ENCODE measurements at places on chromosomes 2 and 18. TPM values are rescaled to one million over a fixed set of nuclear protein-coding genes. Genes with fewer than 3 reads are reported as not detected.

DNA sequence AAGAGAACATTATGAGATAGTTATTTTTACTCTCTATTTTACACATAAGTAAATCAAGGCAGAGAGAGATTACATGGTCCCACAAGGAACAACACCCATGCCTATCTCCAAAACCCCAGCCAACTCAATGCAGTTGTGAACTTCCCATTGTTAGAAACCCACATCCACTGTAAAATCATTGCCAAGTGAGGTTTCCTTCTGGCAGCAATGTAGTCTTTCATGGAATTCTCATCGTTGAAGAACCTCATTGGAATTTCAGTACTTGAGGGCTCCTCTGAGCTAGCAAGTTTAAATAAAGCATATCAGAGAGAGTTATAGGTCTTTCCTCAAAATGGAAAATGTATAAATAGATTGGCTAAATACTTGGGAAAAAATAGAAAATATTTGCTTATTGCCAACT lies 105.2 kb downstream of the RAD51AP2 start:
- DNase-seq: no peak

GRCh38 chr2:222424729-222425671 lies 657 bp downstream of the SGPP2 start:
- peak; percentile 32 for DNase-seq

GRCh38 chr2:38092196-38092902 lies 16.4 kb upstream of the CYP1B1 start:
- peak; percentile 63 for DNase-seq

DNA sequence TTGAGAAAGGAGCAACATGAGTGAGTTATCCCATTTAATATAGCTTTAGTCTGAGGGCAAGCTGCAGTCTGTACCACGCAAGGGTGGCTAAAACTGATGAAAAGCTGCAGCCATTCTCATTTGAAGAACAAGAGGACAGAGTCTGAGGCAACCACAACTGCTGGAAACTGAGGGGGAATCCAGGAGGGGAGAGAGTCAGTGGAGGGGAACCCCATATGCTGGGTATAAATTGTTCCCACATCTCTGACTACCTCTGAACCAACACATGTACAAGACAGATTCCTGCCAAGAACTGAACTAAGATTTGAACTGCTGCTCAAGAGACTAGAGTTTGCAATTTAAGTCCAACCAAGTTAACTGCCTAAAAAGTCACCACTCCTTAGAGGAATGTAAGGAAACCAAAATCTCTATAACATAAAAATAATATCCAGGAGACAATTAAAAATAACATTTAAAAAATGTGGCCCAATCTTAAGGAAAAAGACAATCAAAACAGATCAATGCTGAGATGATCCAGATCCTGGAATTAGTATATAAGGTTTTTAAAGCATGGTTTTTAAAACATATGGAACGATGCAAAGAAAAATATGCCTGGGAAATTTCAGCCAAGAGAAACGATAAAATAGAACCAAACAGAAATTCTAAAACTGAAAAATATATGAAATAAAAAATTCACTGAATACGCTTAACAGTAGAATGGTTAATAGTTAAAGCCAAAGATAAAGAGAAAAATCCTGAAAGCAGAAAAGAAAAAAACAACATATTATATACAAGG lies 11.2 kb downstream of the CWC22 start:
- no peak for DNase-seq

DNA sequence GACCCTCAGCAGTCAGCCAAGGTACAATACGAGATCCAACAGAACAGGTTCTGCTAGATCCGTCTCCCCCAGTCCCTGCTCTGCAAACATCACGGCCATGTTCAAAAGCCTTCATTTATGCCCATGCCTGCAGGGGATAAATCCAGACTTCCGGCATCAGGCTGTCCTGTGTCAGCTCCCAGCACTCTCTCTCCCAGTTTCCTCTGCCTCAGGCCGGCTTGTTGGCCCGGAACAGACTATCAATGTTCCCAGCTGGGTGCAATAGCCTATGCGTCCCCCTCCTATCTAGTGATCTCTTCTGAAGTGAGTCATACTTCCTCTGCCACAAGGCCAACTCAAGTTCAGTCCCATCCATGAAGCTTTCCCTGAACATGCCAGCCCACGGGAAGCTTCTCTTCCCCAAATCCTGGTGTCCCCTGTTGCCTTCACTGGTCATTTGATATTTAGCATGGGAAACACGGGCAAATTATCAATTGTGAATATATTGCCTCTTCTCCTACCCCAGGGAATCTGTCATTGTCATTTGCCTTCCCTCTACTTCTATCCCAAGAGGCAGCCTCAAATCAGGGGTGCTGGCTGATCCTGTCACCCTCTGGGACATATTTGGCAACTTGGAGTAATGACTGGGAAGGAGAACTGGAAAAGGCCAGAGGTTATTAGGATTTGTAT lies 51.1 kb downstream of the CAPN13 start:
- peak; percentile 56 for DNase-seq

- DNase-seq: no peak
Observed at GRCh38 chr2:203934711-203935438, 1.7 kb upstream of the ICOS start.

GRCh38 chr2:179811042-179811441 lies 50.4 kb downstream of the ZNF385B start:
- no peak for DNase-seq

DNA sequence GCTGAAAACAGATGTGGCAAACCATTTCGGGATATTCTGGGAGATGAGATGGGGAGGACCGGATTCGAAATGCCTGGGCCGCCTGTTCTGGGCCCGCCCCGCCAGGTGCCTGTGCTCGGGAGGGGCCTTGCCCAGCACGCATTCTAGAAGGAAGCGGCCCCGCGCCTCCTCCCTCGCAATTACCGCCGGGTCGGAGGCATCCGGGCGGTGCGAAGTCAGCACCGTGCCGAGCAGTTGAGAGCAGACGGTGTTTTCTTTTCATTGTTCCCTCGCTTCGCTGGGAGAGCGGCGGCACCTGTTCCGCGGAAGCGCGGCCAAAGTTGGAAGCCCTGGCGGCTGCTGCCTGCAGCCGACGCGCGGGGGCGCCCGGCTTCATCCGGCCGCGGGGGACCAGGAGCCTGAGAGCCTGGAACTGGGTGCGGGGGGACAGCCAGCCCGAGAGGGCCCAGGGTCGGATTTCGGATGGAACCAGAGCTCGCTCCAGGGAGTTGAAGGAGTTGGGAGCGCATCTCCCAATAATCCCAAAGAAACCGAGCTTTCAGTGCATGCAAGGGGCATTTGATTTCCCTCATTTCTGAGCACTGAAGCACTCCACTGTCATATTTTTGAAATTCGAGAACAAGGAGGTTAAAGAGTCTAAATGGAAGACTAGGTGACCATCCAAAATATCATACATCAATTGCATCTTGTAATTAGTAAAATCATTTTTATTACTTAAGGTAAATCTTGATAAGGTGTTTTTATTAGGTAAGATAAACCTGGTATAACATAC lies 241.8 kb upstream of the RAB12 start:
- DNase-seq: peak; percentile 70

GRCh38 chr2:163626639-163627109 lies 109.1 kb downstream of the FIGN start:
- peak; percentile 44 for DNase-seq

DNA sequence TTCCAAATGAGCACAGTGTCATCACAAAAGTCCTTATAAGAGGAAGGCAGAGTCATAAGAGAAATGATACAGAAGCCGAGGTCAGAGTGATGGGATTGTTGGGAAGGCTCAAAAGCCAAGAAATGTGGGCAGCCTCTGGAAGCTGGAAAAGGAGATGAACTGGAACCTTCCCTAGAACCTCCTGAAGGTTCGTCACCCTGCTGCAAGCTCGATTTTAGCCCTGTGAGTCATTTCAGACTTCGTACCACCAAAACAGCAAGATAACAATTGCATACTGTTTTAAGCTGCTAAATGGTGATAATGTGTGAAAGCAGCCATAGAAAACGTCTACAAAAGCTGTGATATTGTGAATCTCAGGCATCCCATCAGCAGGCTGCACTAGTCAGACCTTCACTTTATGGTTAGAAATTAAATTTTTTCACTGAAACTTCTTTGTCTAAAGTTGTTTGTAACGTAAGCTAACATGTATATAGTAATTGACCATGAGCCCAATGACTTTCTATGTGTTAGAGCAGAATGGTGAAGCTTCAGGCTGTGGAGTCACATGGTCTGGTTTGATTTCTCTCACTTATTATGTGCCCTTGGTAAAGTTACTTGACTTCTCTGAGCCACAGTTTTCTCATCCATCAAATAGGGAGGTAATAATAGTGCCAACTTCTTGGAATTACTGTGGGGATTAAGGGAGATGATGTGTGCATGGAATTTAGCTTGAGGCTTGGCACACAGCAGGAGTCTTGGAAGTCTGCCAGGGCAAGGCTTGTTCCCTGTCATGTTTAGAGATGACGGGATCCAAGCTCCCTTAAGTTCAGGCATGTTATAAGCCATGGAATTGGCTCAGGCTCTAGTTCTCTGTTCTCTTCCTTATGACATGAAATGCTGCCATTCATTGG lies 132.0 kb upstream of the CCDC195 start:
- peak; percentile 32 for DNase-seq

DNA sequence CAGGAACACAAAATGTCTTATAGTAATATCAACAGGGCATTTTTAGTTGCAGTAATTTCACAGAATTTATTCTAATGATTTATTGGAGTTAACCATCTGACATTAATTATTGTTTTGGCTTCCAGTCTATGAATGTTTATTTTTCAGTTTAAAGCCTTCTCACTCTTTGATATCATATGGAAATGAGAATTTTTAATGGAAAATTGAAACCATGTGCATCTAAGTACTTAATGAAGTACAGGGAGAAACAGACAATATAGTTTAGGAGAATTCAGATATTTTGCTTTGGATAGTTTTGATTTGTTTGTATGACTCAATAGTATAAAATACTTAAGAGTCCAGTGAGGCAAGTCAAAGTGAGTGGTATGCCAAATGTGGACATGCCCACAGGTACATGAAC lies 126.1 kb downstream of the OLA1 start:
- no peak for DNase-seq

DNA sequence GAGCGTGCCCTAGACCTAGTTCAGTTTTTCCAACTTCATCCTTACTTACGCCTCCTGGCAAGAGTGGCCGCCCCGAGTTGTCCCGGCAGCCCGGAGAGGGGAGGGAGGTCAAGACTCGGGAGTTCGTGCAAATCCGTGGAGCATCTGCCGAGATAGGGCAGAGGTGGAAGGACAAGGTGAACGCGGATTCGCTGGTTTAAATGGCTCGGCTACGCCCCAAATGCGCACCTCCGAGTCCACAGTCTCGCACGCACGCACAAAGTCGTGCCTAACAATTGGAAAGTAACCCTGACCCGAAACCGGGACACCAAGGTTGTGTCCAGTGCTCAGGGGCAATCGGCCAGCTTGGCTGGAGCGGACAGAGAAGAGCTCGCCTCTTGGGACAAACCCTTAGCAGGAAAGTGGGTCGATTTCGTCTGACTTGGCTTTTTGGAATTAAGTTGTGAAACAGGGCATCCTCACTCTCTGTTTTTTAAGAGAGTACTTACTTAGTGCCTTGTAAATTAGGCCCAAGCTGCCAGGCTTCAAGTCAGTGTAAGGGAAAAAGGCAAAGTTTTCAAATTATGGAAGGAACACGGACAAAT lies 726 bp upstream of the SS18 start:
- no peak for DNase-seq

DNA sequence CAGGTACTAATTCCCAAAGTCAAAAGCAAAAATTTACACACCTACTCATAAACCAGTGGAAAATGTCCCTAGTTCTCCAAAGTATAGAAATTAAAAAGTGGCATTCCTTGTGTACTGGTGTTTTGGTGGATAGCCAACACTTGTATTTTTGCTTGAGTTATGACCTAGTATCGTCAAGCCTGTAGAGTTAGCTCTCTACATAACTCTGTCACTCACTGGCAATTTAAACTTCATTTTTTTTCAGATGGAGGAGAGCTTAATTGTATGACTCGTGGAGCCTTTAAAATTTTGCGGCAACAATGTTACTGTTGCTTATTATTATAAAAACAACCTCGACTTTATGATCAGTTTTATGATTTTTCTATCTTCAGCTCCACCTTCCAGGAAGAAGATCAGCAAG lies 58.7 kb downstream of the ITGB6 start:
- DNase-seq: no peak

DNA sequence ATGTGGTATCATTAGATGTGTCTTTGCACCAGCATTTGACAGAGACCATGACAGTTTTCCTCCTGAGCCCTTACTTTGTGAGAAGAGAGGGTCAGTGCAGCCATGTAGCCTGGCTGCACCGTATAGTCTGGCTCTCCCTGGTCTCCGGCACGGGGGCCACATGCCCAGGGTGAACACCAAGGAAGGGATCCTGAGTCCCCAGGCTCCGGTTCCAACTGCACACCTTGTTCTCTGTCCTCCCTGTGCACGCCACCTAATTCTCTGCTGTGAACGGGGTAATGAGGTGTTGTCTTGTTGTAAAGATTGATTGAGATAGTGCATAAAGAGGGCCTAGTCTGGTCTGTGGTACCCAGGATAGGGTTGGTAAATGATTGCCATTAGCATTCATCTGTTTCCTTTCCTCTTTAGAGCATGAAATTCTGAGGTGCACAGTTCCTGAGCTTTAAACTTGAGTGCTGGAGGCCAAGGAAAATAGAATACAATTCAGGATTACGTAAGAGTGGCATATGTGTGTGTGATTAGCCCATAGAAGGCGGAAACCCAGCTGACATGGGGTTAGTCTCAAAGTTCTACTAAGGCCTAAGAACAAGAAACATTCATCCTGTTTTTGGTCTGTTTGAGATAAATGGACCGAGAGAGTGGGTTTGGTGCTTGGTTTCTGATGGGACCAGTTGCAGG lies 55.5 kb downstream of the NCK2 start:
- peak; percentile 32 for DNase-seq

GRCh38 chr2:37934591-37935513 lies 9.8 kb downstream of the RMDN2 start:
- DNase-seq: no peak

GRCh38 chr2:42216694-42217093 lies 47.5 kb downstream of the EML4 start:
- DNase-seq: no peak

GRCh38 chr2:86603905-86604304 lies 19.8 kb downstream of the RNF103 start:
- DNase-seq: no peak

DNA sequence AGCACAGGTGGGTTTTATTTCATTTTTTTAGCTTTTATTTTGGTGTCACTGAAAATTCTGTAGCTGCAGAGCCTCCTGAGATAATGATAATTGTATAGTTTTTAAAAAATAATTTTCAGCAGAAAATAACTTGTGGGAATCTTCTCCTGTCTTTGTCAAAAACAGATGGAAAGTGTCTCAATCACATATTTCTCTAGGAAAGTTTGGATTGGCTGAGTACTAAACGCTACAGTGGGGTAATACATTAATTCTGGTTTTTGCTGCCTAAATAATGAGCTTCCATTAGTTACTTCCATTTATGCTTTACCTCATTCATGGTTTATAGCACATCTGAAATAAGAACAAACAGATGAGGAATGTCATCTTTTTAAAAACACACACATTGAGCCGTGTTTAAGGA lies 2.2 kb downstream of the TWIST2 start:
- no peak for DNase-seq

The ADRA2B gene
- not detected for polyA plus RNA-seq

The MOGAT1 gene
- polyA plus RNA-seq: not detected

The TBR1 gene
- not detected for polyA plus RNA-seq

The MAP3K19 gene
- polyA plus RNA-seq: not detected

The ESCO1 gene
- polyA plus RNA-seq: 10.9 TPM

Data from hepatocyte (in vitro differentiated cells).